Panc1 (cell line): ENCODE measurements at places on chromosomes 1 and 21.

DNA sequence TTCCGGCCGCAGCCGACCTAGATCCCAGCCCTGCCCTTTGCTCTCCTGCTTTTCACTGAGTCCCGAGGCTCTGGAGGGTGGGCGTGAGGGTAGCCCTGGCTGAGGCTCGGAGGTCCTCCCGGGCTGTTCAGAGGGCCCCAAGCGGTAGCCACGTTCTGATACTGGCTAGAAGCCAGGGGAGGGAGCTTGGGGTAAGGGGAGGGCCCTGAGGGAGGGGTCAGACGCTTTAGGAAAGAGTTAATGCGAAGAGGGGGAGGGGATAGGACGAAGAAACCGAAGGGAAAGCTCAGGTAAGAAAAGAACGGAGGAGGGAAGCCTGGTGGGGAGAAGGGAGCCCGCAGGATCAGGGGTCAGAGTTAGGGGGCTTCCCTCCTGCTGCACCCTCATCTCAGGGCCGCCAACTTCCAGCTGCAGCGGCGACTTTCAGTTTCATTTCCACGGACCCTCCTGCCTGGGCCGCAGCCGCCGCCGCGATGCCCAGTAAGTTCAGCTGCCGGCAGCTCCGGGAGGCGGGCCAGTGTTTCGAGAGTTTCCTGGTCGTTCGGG, at the start of gene MOV10:
Gene MOV10 (plus strand): TSS at position 220 of the 546 bp plus-strand sequence. CDS start 254 bp downstream, at position 474.
- H3K4me1 ChIP-seq = peaks cover 24% of the 10 kb centered on the region
- peak within 1 kb of the TSS; percentile 73 for H3K4me3 ChIP-seq
- no peaks in the 10 kb centered on the region for H3K27me3 ChIP-seq

GRCh38 chr1:234776876-234777855, 167.2 kb upstream of the IRF2BP2 start:
- DNase-seq = no peak
- H3K4me3 ChIP-seq = no peak overlapping the region
- no peaks in the 10 kb centered on the region for H3K27me3 ChIP-seq

GRCh38 chr1:75725861-75726361, 1.4 kb downstream of the ACADM start:
- no peaks in the 10 kb centered on the region for H3K36me3 ChIP-seq
- peak overlapping the region; percentile 89 for H3K27ac ChIP-seq
- no peaks in the 10 kb centered on the region for H3K27me3 ChIP-seq
- H3K4me1 ChIP-seq = peaks cover 22% of the 10 kb centered on the region
- no peak for DNase-seq
- peak overlapping the region; percentile 92 for H3K4me3 ChIP-seq

DNA sequence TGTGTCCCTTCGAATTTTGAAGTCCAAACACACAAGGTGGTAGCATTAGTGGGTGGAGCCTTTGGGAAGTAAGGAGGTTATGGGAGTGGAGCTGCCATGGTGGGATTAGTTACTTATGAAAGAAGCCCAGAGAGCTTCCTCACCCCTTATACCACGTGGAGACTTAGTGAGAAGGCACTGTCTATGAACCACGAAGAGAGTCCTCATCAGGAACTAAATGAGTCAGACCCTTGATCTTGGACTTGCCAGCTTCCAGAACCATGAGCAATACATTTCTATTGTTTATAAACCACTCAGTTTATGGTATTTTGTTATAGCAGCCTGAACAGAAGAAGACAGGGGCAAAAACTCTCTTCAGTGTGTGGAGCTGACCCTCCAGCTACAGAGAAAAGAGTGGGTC, 259.3 kb upstream of the AJAP1 start:
- H3K4me3 ChIP-seq = no peak overlapping the region
- H3K4me1 ChIP-seq = no peaks in the 10 kb centered on the region
- no peaks in the 10 kb centered on the region for H3K36me3 ChIP-seq

GRCh38 chr1:17227358-17227915, 21.5 kb upstream of the PADI3 start:
- DNase-seq = no peak
- H3K27me3 ChIP-seq = no peaks in the 10 kb centered on the region
- peaks cover 48% of the 10 kb centered on the region for H3K4me1 ChIP-seq
- peak overlapping the region; percentile 96 for H3K27ac ChIP-seq
- no peak overlapping the region for H3K4me3 ChIP-seq

DNA sequence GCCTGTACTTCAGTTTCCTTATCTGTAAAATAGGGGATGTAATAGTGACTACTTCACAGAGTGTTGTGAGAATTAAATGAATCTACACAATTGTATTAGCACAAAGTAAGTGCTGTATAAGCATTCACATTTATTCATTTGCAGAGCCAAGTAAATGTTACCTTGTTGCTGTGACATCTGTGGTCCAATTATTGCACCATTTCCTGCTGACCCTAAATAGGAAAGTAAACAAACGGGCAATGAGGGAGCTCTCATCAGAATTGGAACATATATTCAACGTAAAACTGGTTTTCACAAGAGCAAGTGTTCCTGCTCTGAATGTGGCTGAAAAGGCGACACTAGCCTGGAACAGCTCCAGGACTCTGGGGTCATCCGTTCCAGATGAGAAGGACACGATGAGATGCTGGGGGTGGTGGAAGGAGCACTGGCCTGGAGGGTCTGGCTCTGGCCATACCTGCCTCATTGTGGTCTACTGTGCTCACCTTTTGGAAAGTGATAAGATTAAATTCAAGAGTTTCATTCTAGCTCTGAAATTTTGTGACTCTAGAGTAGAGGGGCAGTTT, 34.5 kb downstream of the PROX1 start:
- H3K4me3 ChIP-seq = no peak overlapping the region
- H3K27me3 ChIP-seq = peaks cover 22% of the 10 kb centered on the region
- no peak for DNase-seq
- H3K4me1 ChIP-seq = no peaks in the 10 kb centered on the region
- no peaks in the 10 kb centered on the region for H3K36me3 ChIP-seq

DNA sequence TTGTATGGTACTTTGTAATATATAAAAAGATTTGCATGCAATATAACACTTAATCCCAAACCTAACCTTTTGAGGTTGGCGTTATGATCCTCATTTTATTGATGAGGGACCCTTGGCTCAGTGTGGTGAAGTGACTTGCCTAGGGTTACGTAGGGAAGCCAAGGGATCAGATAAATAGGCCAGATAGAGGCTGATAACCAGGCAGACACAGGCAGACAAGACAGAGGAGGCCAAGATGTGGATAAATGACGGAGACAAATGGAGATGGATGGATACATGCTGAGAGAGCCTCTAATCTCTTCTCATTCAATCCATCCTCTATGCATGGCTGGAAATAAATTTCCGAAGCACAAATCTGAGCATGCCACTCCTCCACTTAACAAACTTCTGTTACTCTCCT, 136.9 kb upstream of the SPATA6 start:
- no peaks in the 10 kb centered on the region for H3K4me1 ChIP-seq
- H3K27me3 ChIP-seq = no peaks in the 10 kb centered on the region; the same call in 1 of the 2 replicates
- H3K27ac ChIP-seq = no peak overlapping the region
- DNase-seq = no peak

- H3K4me1 ChIP-seq = no peaks in the 10 kb centered on the region
- H3K27ac ChIP-seq = no peak overlapping the region
- H3K36me3 ChIP-seq = no peaks in the 10 kb centered on the region
- no peak for DNase-seq
These were observed 257.2 kb upstream of the POU3F1 start for GRCh38 chr1:38303843-38304242.
